Trophoblast cell (in vitro differentiated cells and primary cell): ENCODE measurements at places on chromosomes 3 and 15.

- no peak overlapping the region for H3K4me3 ChIP-seq
- H3K4me1 ChIP-seq = no peaks in the 10 kb centered on the region
- no peaks in the 10 kb centered on the region for H3K27me3 ChIP-seq
- no peaks in the 10 kb centered on the region for H3K36me3 ChIP-seq
These were observed 3.2 kb downstream of the MORC1 start for GRCh38 chr3:109114746-109115145.

- DNase-seq = peak; percentile 78
- H3K4me3 ChIP-seq = no peak overlapping the region
- peaks cover 8% of the 10 kb centered on the region for H3K36me3 ChIP-seq
- peaks cover 29% of the 10 kb centered on the region for H3K4me1 ChIP-seq
These were observed 303.0 kb upstream of the TPM1 start for GRCh38 chr15:62739507-62739906.

- DNase-seq = no peak
- H3K36me3 ChIP-seq = no peaks in the 10 kb centered on the region
- H3K4me1 ChIP-seq = peaks cover 5% of the 10 kb centered on the region
- no peak overlapping the region for H3K4me3 ChIP-seq
These were observed 16.8 kb downstream of the MYO5C start for GRCh38 chr15:52278636-52279367.

DNA sequence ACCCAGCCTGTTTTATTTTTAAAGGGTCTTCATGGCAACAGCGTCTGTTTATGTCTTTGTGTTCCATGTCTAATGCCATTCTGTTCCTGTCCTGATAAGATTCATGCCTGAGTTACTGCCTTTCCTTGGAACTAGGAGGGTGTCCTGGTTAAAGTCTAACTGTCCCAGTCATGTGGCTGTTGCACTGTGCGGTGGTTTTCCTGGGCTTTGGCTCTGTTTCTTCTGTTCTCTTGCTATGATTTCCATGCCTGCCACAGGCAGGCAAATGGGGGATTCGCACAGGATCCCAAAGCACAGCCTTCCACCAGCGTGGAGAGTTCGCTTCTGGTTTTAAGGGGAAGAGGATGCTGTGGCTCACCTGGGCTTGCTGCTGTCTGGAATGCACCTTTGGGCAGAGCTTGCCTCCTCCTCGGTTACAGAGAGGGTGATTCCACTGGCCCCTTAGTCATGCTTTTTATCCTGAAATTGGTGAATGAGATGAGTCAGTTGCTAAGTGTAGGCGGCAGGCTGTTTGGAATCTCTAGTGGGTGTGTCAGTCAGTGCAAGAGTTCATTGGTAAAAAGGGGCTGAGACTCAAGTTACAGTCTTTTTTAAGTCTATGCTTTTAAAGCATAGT lies 86.8 kb downstream of the CCK start:
- peaks cover 13% of the 10 kb centered on the region for H3K4me1 ChIP-seq
- peak; percentile 80 for DNase-seq
- H3K27me3 ChIP-seq = no peaks in the 10 kb centered on the region

GRCh38 chr3:147397155-147397874 lies 9.0 kb downstream of the ZIC4 start:
- peaks cover 11% of the 10 kb centered on the region for H3K4me1 ChIP-seq
- DNase-seq = no peak
- H3K27me3 ChIP-seq = peaks cover 68% of the 10 kb centered on the region
- H3K27ac ChIP-seq = no peak overlapping the region
- no peaks in the 10 kb centered on the region for H3K36me3 ChIP-seq
- H3K4me3 ChIP-seq = no peak overlapping the region

DNA sequence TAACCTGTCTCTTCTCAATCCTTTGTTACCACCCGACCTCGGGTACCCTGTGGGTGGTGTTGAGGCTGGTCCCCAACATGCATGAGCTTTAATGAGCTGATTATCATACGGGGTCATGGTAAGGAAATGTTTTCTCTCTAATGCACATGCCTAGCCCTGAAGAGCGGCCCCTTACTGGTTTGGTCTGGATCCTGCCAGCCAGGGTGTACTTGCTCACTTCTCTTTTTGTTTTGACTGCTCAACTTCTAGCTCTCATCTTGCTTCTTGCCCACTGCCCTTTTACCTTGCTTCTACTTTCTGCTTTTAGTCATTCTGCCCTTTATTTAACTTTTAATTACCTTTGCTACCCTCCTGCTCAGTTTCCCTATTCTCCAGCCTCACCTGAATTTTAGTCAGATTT lies 44.3 kb upstream of the ACAD9 start:
- H3K27ac ChIP-seq = no peak overlapping the region
- no peak for DNase-seq
- H3K4me3 ChIP-seq = no peak overlapping the region
- no peaks in the 10 kb centered on the region for H3K4me1 ChIP-seq
- H3K36me3 ChIP-seq = no peaks in the 10 kb centered on the region
- no peaks in the 10 kb centered on the region for H3K27me3 ChIP-seq

DNA sequence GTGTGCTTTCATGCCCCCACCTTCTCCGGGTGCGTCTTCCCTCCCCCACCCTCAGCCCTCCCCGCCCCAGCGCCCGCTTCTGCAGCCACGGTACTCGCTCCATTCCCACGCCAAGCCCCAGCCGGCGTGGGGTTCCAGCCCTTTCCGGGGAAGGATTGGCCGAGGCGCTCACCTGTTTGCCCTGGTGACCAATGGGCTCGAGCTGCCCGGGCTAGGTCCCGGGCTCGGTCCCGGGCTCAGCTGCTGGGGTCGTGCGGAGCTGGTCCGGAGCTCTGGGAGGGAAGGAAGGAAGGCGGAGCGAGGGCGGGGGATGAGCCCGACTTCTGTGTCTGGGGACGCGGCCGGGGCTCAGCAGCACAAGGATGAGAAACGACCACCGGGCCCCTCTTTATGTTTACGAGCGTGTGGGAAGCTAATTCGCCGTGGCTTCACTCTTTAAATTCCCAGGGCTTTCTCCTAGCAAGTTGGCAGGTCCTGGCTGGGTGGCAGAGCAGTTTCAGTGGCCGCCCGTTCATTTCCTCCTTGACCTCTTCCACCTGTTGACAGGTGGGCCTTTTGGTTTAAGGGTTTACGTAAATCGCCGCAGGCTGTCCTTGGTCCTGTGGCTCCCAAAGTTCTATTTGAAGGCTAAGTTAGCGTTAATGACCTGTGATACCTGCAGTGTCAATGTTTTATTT lies at the start of gene IGSF10:
IGSF10 (minus strand) TSS at position 288 of the 677 bp plus-strand sequence. CDS start 2,352 bp downstream, outside the sequence.
- no peak for DNase-seq
- no peaks in the 10 kb centered on the region for H3K36me3 ChIP-seq
- H3K27ac ChIP-seq = no peak within 1 kb of the TSS
- H3K4me3 ChIP-seq = peak within 1 kb of the TSS; percentile 37
- no peaks in the 10 kb centered on the region for H3K27me3 ChIP-seq

- no peak overlapping the region for H3K4me3 ChIP-seq
- H3K27me3 ChIP-seq = no peaks in the 10 kb centered on the region
- no peaks in the 10 kb centered on the region for H3K36me3 ChIP-seq
- no peaks in the 10 kb centered on the region for H3K4me1 ChIP-seq
- no peak overlapping the region for H3K27ac ChIP-seq
- DNase-seq = no peak
These were observed 167.9 kb upstream of the CBLB start for GRCh38 chr3:106036696-106037095.

- no peaks in the 10 kb centered on the region for H3K4me1 ChIP-seq
- H3K27ac ChIP-seq = no peak overlapping the region
- no peaks in the 10 kb centered on the region for H3K27me3 ChIP-seq
- no peak overlapping the region for H3K4me3 ChIP-seq
These were observed 19.5 kb downstream of the LRIG1 start for GRCh38 chr3:66481071-66482017.

- H3K4me3 ChIP-seq = no peak overlapping the region
- no peak for DNase-seq
- H3K27ac ChIP-seq = no peak overlapping the region
- H3K4me1 ChIP-seq = no peaks in the 10 kb centered on the region
- H3K27me3 ChIP-seq = no peaks in the 10 kb centered on the region
These were observed 6.1 kb downstream of the GRAMD1C start for GRCh38 chr3:113844622-113845222.

- no peaks in the 10 kb centered on the region for H3K36me3 ChIP-seq
- no peak overlapping the region for H3K4me3 ChIP-seq
- peaks cover 10% of the 10 kb centered on the region for H3K4me1 ChIP-seq
- DNase-seq = peak; percentile 25
- no peaks in the 10 kb centered on the region for H3K27me3 ChIP-seq
These were observed 222.8 kb upstream of the TPRG1 start for GRCh38 chr3:188948997-188949389.

- no peaks in the 10 kb centered on the region for H3K27me3 ChIP-seq
- no peaks in the 10 kb centered on the region for H3K36me3 ChIP-seq
- peaks cover 13% of the 10 kb centered on the region for H3K4me1 ChIP-seq
These were observed 183.2 kb downstream of the P3H2 start for GRCh38 chr3:189937302-189938127.

DNA sequence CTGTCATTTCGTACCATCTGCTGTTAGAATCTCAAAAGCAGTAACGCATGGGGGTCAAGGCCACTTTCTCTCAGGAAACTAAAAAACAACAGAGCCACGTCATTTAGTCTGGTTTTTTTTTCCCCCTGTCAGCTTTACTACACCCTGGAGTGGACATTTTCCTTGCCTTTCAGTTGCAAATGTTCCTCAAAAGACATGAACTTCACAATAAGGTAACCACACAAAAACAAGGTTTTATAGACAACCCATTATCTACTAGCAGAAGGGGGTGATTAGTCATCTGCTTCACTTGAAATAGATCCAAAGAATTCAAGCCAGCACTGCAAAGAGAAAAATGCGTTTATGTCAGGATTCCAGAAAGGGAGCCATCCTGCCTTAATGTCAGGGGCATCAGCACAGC lies 171.8 kb upstream of the CDIN1 start:
- H3K4me1 ChIP-seq = peaks cover 4% of the 10 kb centered on the region
- no peaks in the 10 kb centered on the region for H3K36me3 ChIP-seq
- no peak overlapping the region for H3K4me3 ChIP-seq
- no peak for DNase-seq
- H3K27me3 ChIP-seq = no peaks in the 10 kb centered on the region

DNA sequence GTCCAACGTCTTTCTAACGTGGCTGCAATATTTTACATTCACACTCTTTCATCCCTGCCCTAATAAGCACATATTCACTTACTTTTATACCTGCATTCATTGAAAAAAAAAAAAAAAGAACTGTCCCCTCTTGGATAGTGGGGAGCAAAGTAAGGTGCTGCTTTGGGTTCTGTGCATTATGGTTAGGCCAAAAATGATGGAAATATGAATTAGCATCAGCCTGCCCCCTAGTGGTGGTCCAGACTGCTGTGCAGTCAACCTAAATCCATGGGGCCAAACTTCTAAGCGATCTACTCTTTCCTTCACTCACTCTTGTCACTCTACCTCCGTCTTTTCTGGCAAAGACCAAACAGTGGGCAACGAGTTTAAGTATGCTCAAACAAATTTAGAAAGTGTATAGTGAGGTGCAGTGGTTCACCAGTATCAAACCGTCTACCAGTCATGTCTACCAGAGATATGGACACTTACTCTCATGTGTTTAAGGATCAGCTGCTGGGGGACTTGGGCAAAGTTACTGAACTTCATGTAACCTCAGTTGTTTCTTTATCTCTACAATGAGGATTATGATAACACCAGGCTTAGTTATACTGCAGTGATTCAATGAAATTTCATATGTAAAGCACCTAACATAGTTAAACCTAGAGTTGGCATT lies 61.5 kb upstream of the GRM7 start:
- H3K27ac ChIP-seq = no peak overlapping the region
- H3K27me3 ChIP-seq = no peaks in the 10 kb centered on the region
- H3K4me3 ChIP-seq = no peak overlapping the region
- no peaks in the 10 kb centered on the region for H3K36me3 ChIP-seq
